Stimulated activated CD4-positive, alpha-beta T cell treated with anti-CD3 and anti-CD28 coated beads, Interleukin-4, amount 100 ng/mL, for 48 hours (primary cell): ENCODE measurements at places on chromosomes 16 and 17.

DNA sequence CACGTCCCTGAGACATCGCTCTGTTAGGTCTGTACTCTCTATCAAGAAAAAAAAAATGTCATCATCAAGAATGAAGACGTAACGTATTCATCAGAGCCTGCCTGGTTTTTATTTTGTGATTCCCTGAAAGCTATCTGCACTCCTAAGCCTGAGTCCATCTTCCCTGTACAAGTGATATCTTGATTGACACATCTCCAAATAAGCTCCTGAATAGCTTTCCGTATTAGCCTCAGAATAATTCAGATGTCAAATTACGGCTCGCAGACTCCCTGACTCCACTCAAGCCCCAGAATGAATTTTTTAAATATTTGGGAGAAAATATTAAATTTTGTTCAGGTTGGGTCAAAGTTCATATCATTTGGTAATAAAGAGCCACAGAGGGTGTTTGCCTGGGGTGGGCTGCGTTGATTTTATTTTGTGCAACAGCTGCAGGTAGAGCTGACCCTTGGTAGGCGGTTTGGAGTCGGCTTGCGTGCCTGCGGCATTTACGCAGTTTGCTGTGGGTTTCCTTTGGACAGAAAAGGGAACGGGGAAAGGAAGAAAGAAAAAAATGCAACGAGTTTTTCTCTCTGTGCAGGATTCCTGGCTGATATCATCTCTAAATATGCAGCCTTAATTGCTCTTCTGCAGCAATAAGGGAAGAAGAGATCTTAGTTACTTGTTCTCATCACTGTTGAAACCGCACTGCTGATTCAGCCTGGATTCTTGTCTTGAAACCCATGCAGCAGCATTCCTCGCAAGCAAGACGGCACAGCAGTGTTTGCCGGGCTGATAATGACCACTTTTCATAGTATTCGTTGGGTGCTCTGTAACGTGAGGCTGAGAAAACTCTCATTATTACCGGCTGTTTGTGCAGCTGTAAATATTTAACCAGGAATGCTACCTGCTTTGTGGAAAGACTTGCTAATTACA lies 114.7 kb downstream of the IRX3 start:
- no peak for DNase-seq

DNA sequence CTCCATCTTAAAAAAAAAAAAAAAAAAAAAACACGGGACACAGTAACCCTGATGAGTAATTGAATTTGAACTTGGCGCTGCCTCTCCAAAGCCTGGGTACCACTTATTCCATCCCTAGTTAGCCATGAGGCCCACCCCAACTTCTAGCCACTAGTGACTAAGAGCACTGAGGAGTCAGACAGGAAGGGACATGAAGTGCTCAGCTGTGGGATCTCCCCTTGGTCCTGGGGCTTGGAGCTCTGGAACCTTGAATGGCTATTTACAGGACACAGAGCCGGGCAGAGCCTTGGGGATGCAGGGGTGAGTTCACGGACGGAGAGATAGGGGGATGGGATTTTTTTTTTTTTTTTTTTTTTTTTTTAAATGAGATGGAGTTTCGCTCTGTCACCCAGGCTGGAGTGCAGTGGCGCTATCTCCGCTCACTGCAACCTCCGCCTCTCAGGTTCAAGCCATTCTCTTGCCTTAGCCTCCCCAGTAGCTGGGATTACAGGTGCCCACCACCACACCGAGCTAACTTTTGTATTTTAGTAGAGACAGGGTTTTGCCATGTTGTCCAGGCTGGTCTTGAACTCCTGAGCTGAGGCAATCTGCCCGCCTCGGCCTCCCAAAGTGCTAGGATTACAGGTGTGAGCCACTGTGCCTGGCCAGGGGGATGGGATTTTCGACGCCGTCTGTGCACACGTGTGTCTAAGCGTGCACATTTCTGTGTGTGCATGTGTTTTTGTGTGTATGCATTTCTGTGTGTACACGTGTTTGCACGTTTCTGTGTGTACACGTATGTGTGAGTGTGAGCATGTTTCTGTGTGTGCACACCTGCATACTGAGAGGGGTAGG lies 20.4 kb upstream of the CIBAR2 start:
- no peak for DNase-seq

- no peak for DNase-seq
These were observed 562.0 kb upstream of the GOT2 start for GRCh38 chr16:59295993-59296736.

GRCh38 chr17:9002606-9003354 lies 18.5 kb upstream of the NTN1 start:
- DNase-seq, result peak; percentile 30

DNA sequence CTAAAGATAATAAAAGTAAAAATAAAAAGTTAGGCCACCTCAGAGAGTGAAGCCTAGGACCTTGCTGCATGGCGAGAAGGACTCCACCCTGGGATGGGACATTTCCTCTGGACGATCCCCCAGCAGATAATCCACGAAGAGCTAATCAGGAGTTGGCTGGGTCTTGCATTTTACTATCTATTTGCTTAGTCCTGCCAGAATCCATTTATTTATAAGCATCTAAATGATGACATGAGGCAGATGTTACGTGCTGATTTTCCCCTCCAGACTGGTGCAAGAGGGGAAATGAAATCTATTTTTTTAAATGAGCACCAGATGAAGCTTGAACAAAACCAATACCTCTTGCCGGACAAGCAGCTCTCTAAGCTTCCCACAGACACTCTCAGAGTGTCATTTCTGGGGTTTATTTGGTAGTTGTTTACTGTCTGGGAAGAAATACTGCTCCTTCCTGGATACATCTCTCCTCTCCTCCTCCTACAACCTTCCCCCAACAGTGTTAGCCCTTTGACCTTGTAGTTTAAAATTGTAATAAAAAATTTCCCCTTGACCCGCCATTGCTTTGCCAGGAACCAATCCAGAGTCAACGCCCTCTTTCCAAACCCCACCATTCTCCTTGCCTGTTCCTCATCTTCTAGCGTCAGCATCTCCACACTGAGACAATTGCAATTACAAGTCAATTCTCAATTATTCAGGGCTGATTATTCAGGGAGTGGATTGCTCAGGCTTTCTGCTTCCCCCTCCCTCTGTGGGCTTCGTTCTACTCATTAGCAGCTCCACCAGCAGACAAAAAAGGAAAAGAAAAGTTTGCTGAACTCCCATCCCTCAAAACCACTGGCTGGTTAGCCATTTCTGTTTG lies 63.0 kb downstream of the GSG1L start:
- no peak for DNase-seq

- DNase-seq, result peak; percentile 43
These were observed 12.5 kb downstream of the SLC16A3 start for GRCh38 chr17:82241183-82241925.

DNA sequence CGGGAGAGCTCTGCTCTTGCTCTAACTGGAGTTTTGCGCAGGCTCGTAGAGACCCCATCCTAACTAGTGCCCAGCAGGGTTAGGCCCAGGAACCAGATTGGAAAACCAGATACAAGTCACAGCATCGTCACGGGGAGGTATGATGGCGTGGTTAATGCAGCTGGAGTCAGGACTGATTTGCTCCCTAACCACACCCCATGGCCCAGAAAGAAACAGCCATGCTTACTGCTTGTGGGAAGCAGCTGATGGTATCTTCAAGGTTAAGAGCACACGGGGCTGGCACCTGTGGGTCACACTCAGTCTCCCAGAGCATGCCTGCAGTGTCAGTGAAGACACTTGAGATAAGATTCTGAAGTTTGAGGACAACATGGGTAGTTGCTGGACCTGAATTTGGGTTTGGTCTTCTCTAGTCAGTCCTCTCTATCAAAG lies 60.2 kb downstream of the WIPI1 start:
- no peak for DNase-seq

DNA sequence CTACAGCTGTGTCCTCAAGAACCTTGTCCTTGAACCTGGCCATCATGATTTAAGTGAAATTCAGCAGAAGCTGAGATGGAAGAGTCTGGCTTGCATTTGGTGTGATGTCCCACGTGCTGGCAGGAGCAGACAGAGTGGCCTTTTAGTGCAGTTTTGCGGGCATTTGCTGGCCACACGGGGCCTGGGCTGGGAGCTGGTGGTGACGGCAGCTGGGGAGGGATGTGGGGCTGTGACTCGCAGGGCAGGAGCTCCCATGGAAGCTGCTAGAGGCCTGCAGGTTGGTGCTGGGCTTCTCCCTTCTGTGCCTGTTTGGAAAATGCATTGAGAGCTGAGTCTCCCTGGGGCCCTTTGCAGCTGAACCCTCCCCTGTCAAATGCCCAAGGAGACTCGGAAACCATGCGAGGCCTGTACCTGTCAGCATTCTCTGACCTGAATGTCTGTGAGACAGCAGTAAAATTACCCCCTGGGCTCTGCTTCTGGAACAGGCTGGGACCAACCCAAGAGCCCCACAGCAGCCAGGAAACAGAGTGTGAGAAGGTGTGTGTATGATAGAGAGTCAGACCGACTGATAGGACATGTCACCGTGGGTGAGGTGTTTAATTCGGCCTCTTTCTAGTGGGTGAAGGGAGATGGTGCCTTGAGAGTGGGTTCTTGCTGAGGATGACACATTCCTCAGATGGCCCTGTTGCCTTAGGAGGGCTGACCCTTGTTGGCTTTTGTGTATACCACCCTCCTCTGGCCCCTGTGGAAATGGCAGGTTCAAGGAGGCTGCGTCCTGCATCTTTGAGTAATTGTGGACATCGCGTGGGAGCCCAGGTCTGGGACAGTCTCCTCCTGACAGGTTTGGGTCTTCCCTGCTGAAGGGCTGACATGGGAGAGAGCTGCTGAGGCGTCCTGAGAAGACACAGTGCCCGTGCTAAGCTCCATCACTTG lies 145.5 kb downstream of the MSI2 start:
- DNase-seq, result no peak

DNA sequence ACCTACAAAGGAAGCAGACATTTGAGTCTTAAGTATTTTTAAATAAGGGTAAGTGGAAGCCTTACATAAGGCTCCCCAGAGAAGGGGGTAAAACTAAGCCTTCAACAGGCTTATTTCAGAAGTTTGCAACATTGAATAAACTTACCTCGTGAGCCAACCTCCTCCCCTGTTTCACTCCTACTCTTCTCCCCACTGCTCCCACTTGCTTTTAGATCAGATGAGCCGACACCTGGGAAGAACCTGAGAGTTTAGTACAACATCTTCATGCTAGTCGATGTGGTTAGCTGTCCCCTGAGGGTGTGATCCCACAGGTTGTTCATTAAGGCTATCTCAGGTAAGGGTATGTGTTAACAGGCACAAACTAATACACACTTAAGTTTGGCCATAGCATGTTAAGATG lies 13.8 kb downstream of the ZP2 start:
- DNase-seq, result no peak

DNA sequence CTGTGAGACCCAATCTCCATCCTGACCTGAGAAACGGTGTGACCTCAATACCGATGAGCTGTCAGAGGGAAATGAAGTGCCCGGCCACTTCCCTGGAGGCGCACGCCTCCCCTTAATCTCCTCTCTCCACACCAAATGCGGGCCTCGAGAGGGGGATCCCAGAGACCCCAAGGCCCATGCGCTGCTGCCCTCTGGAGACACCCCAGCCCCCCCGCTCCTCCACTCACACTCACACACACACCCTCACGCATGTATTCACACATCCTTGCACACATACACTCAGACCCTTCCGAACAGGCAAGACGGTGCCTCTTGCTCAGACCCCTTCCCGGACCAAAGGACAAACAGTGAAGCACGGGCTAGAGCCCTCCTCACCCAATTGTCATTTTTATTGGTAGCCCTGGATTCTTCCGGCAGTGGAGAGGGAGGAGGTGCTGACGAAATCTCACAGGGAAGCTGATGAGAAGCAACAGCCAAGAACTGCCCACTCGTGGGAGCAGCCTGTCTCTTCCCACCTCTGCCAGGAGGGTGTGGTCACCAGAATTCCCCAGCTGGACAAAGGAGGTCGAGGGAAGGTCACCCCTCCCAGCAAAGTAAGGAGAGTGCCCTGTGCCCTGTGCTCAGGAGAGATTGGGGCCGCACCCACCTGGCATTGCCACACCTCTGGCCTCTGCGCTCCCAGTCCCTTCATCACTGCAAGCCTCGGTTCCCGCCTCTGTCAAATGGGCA lies 136.0 kb upstream of the TNRC6C start:
- no peak for DNase-seq

- no peak for DNase-seq
These were observed 56.1 kb downstream of the RGS9 start for GRCh38 chr17:65193305-65193704.

GRCh38 chr17:21033350-21033749 lies 9.5 kb downstream of the USP22 start:
- no peak for DNase-seq

DNA sequence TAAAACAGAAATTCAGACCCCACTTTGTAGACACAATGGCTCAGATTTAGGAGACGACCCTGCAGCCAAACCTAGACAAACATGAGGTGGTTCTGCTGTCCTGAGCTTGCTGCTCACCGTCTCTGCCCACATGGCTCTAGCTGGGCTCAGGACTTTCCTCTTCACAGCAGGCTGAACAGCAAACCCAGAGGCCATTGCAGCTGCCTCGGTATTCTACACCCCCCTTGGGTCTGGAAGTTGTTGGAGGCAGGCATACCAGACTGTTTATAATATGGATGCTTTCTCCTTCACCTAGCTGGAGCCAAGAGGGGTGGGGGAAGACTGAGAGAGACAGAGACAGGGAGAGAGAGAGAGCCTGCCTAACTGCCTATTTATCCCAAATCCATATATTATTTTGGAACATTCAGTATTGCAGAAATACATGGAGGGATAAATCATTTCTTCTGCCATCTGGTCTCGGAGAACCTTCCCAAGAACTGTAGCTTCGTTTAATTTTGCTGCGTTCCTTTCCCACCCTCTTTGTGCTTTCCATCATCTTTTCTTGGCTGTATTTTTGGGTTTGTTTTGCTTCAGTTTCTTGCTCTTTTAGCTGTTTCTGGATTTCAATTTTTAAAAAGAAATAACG lies 628.2 kb upstream of the RBFOX1 start:
- DNase-seq, result no peak

- DNase-seq, result no peak
These were observed 16.6 kb downstream of the ENDOV start for GRCh38 chr17:80431246-80432195.

DNA sequence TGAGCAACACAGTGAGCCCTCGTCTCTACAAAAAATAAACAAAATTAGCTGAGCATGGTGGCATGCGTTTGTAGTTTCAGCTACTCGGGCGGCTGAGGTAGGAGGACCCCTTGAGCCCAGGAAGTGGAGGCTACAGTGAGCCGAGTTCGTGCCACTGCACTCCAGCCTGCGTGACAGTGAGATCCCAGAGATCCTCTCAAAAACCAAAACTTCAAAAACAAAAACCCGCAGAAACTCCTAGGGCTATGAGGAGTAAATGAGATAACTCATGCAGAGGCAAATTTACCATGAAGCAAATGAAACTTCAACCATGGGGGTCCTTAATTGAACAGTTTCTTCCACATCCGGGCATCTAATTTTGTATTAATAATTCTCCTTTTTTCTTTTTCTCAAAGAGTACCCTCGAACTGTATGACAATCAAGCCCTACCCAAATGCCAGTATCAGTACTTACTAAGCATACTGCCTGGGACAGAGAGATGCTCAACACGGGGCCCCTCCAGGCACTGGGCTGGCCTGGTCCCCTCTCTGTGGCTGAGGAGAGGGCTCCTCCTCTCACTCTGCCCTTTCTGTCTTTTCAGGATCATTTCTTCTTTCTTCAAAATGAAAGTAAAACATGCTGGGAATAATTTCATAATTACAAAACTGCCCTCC lies 789 bp upstream of the PIPOX start:
- no peak for DNase-seq

- DNase-seq, result no peak
These were observed 2.5 kb downstream of the ITGAD start for GRCh38 chr16:31395647-31396046.

- DNase-seq, result peak; percentile 38
These were observed 709 bp downstream of the STAT5A start for GRCh38 chr17:42288803-42289610.
